ENCODE measurements at places on chromosomes 7 and 10.

GRCh38 chr7:21526007-21526406, 16.8 kb upstream of the DNAH11 start:
- DNase-seq: no peak

- DNase-seq: no peak
Measured at GRCh38 chr10:93445097-93445960, 36.8 kb downstream of the MYOF start.

DNA sequence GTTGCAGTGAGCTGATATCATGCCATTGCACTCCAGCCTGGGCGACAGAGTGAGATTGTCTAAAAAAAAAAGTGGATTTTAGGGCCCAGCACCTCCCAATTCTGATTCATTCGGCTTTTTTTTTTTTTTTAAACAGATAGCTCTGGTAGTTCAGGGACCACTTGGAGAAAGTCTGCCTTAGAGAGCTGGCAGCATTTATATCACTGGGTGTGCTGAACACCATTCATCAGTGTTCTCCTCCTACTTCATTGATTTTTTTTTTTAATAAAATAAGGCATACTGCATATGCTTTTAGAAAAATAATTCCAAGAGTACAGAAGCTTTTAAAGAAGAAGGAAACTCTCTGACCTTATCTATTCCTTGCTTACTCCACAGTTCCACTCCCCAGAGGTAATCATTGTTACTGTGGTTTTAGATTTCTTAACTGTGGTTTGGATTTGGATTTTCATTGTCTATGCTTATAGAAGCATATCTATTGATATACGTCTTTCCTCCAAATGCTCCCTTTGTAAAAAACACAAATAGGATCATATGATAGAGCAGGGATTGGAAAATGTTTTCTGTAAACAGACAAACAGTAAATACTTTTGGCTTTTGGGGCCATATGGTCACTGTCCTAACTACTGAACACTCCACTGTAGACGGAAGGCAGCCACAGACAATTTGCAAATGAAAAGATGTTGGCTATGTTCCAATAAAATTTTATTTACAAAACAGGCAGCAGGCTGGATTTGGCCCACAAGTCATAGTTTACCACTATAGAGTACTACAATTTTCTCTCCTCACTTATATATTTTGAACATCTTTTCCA, 21.1 kb upstream of the SAR1A start:
- DNase-seq: no peak

DNA sequence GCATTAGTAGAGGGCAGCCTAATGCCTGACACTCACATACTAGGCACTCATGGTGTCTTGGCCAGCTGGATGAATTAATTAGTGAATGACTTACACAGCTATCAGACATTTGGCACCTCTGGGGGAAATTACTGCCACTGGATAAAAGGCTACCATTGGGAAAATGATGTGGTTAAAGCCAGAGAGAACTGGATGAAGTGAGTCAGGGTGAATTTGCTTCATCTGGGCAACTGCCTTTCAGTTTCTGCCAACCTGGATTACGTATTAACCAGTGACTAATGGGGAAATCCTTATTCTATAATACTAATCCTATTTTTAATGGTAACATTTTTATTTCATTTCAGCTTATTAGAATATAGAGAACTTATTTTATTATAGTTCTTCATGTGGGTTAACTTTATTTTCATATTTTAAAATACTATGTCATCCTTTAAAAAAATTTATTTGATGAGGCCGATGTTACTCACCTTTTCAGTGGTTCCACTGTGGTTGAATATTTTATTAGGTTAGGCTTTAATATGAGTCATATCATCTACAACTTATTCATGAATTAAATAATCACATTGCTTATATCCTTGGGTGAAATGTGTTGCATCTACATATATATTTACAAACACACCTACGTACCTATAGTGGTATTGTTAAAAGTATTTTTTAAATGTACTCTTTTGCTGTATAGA, 85.6 kb upstream of the CAPZA2 start:
- no peak for DNase-seq

DNA sequence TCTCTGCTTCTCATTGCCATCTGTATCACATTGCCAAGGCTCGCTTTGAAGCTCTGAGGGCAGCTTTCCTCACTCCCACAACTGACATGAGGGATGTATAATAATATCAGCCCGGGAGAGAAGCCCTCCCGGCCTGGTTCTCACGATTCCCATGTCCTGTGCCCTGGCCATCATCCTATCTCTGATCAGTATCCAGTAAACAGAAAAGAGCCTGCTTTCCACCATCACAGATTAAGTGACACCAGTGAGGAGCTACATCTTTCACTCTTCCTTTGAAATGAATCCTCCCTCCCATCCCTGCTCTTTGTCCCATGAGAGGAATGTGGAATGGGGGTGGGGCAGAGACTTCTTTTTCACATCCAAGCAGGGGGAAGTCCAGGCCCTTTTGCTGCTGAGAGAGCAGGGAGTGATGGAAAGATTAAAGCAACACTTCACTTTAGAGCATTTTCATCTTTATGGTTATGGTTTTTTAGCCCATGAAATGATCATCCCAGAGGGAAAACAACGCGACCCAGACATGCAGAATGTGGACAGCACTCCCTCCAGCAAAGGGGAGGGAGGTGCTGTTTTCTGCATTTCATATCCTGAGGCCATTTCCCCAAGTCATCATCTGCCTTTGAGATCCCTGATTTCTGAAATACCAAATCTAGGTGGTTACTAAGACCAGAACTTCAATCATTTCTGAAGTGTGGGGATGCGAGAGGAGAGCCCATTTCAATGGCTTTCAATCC, 84.6 kb upstream of the LYZL1 start:
- no peak for DNase-seq

- no peak for DNase-seq
Measured at GRCh38 chr10:78700413-78700812, 368.4 kb upstream of the ZMIZ1 start.

GRCh38 chr7:131944556-131945069, 388.2 kb upstream of the PODXL start:
- DNase-seq: no peak

GRCh38 chr10:26593896-26594295, 103.6 kb upstream of the PDSS1 start:
- DNase-seq: no peak

- DNase-seq: no peak
Measured at GRCh38 chr7:79406371-79406770, 47.1 kb downstream of the MAGI2 start.

- no peak for DNase-seq
Measured at GRCh38 chr7:145219461-145219860, 383.6 kb upstream of the TPK1 start.

GRCh38 chr10:121771966-121772365, 155.9 kb downstream of the ATE1 start:
- DNase-seq: no peak

DNA sequence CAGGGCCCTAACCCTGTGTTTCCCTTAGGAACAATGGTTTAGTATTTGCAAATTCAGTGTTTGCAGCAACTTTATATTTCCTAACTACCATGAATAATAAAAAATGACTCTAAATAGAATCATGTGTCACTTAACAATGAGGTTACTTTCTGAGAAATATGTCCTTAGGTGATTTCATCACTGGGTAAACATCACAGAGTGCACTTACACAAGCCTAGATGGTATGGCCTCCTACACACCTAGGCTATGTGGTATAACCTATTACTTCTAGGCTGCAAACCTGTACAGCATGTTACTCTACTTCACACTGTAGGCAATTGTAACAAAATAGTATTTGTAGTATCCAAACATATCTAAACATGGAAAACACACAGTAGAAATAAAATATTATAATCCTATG, 1174.6 kb upstream of the LRRTM3 start:
- no peak for DNase-seq

- DNase-seq: no peak
Measured at GRCh38 chr7:18855796-18856195, 261.6 kb downstream of the TWIST1 start.

DNA sequence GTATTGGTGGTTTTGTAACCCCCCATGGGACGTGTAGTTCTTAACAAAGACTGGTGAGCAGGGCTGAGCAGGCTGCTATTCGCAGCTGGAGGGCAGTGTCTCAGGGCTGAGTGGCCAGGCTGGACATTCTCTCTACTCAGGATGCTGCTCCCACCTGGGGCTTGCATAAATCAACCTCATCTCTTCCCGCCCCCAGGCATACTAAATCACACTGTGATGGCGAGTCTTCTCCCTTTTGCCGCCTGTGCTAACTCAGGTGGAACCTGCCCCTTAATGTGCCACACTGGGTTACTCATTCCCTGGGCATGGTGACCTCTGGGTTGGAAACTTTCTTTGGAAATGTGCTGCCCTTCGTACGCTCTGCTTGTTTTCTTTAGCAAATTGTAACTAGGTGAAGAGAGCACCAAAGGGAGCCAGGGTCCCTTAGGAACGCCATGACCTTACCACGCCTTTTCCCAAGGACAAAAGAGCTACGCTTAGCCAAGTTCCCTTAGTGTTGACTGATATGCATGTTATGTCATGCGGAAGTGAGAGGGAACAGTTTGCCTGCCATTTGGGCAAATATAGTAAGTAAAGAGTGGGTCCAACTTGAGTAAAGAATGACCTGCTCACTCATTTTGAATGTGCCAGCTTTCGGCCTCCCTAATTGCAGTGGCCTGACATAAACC, 40.4 kb upstream of the COBL start:
- no peak for DNase-seq

DNA sequence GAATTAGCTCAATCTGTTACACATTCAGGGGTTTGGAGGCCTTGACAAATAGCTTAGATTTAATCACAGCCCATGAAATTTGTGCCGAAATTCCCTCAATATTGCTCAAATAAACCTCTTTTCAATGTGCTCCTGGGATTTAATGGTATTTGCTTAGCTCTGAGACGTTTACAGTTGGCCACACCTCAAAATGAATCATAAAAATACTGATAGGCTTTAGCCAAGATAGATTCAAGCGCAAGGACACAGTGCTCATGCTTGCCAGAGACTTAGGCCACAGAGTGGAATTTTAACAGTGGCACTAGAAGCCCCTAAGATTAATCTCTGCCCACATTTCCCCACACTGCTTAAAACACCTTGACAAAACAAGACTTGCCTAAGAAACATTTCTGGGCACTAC, 2.3 kb upstream of the SEMA3C start:
- DNase-seq: no peak

DNA sequence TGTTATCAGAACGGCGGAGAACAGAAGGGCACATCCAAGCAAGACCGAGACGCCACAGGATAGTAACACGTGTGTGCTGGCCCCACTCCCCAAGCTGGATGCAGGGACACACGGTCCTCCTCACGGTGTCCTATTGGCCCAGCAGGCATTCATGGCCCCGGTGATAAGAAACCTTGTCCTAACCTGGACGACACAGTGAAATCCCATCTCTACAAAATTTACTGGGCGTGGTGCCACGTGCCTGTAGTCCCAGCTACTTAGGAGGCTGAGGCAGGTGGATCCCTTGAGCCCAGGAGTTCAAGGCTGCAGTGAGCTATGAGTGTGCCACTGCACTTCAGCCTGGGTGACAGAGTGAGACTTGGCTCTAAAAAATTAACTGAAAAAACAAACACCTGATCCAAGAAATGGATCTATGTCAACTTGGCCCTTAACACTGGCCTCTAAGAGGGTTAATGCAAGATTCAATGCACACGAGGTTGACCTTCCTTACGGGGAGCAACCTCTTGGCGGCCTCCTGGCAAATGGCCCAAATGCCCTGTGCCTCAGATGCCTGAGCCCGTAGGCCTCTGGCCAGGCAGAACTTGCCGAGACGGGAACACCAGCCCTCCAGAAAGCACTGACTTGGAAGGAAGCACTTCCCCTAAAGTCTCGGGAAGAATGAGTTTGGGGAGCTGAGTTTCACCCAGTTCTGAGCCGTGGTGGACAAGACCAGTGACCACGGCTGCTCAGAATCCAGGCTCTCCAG, 72.3 kb downstream of the ZRANB1 start:
- no peak for DNase-seq

GRCh38 chr10:75733135-75733890, 301.9 kb downstream of the LRMDA start:
- DNase-seq: no peak

DNA sequence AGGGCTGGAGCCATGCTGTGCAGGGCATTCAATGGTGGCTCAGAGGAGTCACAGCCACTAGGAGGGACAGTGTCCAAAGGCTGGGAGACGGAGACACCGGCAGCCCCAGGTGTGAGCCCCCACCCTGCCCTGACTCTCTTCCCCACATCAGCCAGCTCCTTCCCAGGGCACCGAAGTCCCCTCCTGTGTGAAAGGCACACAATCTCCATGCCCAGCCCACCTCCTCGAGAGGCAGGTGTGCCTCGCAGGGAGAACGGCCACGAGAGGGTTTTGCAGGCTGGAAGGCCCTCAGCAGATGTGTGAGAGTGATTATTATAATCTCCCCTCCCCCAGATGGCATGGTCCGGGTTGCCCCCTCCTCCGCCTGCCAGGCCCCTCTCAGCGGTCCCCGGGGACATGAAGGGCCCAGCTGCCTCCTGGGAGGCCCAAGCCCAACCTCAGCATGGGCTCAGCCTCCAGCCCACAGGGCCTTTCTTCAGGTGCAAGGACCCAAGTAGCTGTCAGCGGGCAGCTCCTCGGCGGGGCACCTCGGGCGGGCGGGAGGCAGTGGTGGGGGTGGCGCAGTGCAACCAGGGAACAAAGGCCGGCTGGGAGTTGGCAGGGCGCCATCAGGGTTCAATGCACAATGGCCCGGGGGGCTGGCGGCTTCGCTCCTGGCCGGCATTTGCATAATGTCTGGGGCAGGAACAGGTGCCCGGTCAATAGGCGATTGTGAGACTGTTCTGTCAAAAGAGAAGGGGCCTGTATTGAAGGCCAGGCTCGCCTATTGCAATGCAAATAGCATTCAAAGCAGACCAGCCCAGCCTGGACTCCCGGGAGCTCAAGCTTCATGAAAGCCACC, 155.3 kb upstream of the ZMIZ1 start:
- no peak for DNase-seq

DNA sequence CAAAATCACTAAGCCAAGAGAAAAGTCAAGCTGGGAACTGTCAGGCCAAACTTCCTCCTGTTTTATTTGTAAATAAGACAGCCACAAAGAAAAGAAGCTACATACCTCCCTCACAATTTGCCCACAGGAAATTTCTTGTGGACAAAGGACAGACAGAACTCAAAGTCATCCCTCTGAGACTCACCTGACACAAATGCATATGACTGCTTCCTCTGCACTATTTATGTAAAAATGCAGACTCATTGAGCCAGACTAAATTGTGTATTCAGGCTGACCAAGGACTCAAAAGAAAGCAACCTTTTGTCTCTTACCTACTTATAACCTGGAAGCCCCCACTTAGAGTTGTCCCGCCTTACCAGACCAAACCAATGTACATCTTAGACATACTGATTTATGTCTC, 11.8 kb downstream of the TOMM7 start:
- DNase-seq: no peak

Measured in stimulated activated CD4-positive, alpha-beta T cell treated with anti-CD3 and anti-CD28 coated beads, Interleukin-2, amount 100 ng/mL, for 4 hours (primary cell).